ENCODE measurements at places on chromosomes 2 and 18.

- DNase-seq, result no peak
Observed at GRCh38 chr18:35582899-35583558, 1.5 kb downstream of the GALNT1 start.

- DNase-seq, result peak; percentile 74
Observed at GRCh38 chr2:72134997-72135800, 12.5 kb downstream of the CYP26B1 start.

GRCh38 chr18:75489493-75490190, 62.1 kb upstream of the SMIM21 start:
- DNase-seq, result no peak

DNA sequence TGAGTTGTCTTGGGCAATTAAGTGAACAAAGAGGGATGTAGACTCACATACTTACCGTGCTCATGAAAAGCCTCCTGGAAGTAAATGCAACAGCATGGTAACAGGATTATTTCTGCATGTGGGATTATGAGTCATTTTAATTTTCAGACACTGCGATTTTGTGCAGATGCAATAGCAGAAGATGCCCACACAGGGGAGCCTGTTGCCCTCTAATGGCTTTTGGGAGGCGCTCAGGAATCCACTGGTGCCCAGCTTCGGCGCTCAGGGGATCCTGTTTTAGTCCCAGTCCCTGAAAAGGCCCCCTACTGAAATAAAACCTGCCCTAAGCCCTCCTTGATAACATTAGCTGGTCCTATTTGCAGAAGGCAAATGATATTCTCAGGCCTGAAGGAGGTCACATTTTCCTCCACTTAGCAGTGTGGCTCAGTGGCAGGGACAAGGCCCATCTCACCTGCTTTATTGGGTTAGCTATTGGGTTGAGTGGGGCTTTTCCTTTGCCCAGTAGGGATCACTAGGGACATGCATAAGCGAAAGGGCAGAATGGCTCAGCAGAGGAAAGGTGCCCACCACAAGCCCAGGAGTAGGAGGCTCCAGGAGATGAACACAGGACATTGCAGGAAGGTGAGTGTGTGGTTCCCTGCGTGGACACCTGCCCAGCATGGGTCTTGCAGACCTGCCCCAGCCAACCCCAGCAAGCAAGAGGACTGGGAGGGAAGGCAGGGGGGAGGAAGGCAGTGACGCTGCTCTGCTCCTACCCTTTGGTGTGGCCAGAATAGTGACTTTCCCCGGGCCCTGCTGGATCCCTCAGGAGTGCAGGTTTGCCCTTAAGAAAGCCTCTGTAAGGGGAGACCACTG, 26.5 kb upstream of the KCNS3 start:
- no peak for DNase-seq

GRCh38 chr2:197435598-197436420, 981 bp upstream of the SF3B1 start:
- DNase-seq, result no peak

DNA sequence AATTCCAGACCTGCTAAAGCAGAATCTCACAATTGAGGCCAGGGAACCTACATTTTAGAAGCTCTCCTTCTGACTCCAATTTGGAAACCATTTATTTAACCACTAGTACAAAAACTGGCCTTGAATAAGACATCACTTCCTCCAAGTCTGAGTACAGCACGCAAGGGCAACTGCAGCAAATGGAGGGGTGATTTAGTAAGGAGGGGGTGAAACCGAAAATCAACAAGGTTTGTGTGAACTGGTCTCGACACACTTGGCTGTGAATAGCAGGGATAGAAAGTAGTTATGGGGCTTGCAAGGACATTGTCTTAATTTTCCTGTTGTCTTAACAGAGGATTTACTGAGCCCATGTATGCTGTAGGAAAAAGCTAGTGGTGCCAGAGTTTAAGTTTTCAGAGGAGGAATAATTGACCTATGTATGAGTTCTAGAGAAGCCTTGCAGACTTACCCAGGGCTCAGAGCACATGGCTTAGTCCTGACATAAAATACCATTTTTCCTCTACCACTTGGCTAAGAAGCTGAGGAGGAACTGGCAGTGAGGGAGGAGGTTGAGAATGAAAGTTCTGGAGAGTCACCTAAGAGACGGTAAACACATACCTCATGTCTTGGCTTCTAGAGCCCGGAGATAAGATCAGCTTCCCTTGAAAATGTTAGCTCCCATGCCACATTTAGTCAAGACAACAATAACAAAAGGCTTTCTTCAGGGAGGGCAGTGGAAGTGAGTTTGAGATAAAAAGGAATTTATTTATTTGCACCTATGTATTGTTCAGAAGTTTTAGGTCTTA, 114.8 kb downstream of the SMAD2 start:
- DNase-seq, result no peak

DNA sequence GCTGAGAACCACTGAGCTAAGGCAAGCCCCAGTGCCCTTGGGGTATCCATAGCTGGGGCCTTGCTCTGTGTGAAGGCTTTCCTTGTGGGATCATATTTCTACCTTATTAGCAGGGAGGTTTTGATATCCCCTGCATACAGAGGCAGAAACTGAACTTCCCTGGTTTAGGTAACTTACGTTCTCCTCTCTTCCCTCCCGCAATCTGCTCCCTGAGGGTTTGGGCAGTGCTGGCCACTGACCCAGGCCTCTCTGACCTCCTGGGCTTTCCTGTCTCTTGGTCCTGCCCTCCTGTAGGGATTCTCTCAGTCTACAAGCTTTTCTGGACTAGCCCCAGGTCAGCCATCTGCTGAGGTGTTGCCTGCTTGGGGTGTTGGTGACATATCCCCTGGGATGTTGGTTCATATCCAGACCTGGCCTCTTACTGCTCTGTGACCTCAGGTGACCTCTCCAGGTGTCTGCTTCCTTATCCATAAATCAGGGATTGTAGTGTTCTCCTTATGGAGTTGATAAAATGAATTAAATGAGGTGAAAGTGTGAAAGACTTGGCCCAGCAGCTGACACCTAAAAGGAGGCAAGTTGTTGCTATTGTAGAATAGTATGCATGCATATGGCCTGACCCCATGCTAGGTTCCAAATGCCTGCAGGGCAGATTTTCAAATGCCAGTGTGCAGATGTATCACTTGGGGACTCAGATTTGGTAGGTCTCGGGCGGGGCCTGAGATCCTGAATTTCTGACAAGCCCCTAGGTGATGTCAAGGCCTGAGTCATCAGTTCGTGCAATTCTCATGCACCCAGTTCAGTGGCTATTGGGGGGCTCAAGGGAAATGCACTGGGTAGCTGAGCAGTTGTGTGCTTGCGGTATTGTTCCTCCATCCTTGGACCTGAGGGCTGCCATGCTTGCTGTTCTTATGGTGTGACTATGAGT, 106.6 kb downstream of the FHOD3 start:
- DNase-seq, result no peak

GRCh38 chr2:40400336-40400953, 51.4 kb downstream of the SLC8A1 start:
- no peak for DNase-seq

DNA sequence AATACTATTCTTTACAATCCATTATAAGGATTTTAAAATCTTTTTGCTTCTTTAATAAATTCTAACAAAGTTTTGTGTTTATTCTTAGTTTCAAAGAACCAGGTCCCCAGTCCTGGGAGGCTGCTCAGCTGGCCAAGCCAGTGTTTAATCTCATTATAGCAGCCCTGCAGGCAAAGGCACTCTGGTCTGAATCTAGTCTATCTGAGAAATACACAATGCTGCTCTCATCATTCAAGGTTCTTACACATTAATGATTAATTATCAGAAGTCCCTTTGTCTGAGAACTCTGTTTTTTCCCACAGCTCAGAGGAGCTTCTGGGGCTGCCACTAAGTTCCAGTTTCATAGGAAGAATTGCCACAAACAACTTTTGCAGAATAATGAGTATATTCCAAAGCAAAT, 27.7 kb downstream of the KCTD18 start:
- DNase-seq, result no peak

DNA sequence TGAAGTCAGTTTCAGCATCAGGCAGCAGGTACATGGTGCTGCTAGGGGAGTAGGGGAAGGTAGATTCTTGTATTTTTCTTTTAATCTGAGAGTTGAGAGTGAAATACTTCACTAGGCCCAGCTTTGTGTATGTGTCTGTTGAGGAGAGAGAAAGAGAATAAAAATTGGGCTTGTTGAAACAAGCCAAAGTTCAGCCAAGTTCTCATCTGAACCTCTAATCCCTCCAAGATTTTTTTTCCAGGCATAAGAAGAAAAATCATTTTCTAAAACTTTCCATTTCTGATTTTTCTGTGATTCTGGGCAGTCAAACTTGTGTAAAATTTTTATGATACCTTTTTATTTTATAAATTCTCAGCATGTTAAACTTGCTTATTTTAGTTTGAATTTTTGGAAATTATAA, 55.6 kb downstream of the PTPRM start:
- no peak for DNase-seq

- DNase-seq, result no peak
Observed at GRCh38 chr2:179460181-179460929, 195.7 kb upstream of the SESTD1 start.

DNA sequence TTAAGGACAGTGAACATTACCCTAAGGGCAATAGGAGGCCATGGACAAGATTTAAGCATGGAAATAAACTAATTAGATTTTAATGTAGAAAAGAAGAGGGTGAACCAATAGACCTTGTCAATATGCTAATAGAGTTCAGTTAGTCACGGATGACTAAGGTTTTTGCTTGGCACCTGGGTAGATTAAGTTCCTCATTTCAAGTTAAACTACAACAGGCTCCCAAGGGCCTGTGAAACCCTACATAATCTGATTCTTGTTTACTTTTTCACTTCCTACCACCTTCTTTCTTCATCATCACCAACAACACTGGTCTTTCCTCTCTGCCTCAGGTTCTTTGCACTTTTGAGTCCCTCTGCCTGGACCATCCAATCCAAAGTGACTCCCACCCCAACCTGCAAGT, 14.8 kb downstream of the SP110 start:
- DNase-seq, result no peak

DNA sequence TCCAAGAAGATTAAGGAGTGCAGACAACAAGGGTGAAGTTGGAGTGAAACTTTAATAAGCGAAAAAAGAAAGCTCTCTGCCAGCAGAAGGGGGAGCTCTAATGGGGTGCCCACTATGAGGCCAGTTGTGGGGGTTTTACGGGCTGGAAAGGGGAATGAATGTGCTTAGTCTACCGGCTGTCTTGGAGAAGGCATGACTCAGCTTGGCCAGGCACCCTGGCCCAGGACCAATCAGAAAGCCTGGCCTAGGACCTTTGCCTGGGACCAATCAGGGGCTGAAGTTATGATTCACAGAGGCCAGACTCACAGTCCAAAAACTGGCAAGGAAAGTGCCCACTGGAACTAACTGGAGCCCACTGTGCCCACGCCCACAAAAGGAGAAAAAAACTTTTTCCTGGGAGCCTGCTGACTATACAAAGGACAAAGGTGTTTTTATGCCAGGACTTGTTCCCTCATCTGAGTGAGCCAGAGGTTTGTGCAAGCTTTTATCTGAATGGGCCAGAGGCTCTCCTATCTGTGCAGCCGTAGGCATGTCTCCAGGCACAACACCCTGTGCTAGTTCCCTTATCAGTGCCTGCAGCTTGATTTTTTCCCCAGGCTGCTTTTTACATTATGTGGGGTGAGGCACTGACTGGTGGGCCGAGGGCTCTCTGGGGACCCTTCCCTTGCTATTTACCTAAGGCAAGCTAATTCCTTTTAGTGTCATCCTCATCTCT, 18.6 kb downstream of the CMPK2 start:
- DNase-seq, result no peak

DNA sequence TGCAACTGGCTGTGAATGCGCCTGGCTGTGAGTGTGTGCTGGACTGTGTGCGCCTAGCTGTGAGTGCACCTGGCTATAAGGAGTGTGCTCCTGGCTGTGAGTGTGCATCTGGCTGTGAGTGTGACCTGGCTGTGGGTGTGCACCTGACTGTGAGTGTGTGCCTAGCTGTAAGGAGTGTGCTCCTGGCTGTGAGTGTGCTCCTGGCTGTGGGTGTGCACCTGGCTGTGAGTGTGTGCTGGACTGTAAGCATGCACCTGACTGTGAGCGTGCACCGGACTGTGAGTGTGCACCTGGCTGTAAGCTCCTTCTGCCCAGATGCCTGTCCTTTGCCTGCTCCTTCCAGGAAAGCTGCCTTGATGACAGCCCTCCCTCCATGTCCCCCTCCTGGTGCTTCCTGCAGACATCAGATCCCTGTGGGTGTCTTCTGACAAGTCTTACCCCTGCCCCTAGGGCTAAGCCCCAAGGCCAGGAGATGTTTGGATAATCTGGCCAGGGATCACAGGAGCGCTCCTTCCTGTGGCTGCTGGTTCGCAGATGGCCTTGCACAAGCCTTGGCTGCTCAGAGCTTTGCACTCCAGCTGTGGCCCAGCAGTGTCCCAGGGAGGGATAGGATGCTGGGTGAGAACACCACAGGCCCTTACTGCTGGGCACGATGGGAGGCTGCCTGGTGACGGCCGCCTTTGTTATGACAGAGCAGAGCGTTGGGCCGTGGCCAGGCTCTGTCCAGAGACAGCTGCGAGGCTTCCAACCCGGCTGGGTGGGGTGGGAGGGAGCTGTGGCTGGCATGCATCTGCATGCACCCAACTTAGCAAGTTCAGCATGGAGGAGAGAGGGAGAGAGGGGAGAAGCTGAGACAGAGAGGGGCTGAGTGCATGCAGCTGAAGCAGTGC, 89.9 kb downstream of the GLI2 start:
- peak; percentile 79 for DNase-seq

DNA sequence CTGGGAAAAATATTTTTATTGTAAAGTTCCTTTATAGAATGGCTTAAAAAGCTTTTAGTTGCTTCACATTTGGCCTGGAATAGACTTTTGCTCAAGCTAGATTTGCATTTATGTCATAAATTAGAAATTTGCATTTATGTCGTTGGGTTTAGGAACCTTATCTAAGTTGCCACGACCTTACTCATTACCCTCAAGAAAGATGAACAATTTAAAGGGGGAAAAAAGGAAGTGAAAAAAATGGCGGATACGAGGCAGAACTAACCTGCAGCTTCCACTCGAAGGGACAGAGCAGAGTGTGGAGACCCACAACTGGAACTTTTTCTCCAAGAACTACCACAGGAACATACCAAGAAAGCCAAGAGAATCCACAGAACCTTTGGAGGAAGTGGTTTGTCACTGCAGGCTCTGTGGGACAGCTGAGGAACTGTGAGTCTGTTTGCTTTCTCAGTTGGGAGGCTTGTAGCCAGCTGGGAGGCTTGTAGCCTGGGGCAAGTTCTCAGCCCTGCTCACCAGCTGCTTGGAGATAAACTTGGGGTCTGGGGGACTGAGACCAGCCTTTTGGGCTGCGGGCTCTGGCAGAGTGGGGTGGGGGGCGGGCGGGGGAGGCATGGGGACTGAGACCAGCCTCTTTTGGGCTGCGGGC, 349.9 kb upstream of the MEIS1 start:
- DNase-seq, result no peak

GRCh38 chr2:193240752-193241151, 1046.0 kb upstream of the TMEFF2 start:
- no peak for DNase-seq

GRCh38 chr2:137411585-137411984, 552.7 kb upstream of the HNMT start:
- no peak for DNase-seq

- DNase-seq, result no peak
Observed at GRCh38 chr2:139946690-139947089, 1166.5 kb upstream of the NXPH2 start.

DNA sequence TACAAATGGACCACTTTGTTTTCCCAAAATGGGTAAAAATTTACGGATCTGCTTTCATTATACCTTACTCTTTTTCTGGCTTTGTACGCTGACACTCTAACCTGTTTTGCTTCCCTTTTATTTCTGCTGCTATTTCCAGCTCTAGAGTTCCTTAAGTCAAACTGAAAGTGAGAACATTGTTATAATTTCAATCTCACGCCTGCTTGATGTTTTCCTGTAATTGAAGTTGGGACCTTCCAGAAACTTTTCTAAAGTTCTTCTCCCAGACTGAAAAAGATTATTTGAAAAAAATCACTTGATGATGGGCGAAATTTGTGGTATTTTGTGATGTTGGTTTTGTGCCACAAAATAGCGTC, 1.8 kb downstream of the GLS start:
- DNase-seq, result no peak

Measured in posterior vena cava (tissue), 2 donors.